ENCODE measurements at places on chromosomes 3 and 15.

DNA sequence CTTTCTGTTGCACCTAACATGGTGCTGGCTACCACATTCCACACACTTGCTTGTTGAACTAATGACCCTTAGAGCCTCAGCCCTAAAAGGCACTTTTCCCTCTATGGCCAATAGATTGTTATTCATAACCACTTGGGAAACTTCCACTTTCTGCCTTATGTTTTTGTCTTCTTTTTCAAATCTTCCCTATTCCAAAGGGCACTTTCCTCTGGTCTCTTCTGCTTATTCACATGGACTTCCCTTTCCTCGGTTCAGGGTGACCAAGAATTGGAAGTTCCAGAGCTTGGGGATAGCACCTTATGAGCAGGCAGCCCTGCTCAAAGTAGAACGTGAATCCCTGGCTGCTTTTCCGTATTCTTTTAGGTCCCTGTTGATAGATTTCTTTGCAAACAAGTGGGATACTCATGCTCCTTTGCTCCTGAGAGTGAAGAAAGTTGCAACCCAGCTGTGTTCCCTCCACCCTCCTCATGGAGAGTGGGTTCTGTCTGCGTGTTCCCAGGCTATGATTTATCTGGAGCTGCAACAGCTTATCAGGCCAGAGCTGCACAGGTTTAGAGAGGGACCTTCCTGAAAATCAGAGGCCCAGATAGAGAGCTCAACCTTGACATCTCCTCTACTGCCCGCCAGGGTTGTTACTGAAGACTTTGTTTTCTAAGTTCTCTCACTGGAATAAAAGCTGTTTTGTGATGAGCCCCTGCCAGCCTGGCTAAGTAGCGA lies 58.8 kb upstream of the MYZAP start:
- no peak for DNase-seq

DNA sequence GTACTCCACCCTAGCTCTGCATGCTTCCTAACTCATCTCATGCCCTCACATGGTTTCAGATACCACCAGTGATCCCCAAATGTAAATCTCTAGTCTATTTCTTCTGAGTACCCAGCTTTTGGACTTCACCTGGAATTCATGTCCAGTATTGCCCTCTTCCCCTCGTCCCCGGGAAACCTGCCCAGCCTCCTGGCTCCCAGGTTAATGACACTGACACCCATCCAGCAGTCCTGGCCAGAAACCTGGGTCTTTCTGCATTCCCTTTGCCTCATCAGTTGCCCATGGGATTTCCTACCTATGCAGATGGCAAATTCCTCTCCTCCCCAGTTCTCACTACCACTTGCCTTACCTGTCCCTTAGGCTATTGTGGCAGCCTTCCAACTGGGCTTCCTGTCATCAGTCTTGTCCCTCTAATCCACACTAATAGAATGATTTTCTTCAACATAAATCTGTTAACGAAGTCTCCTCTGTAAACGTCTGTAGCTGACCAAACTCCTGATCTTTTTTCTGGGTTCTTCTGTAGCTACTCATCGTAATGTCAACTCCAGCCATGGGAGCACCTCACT lies 15.3 kb upstream of the MYLK start:
- DNase-seq = no peak

GRCh38 chr3:143206955-143207337 lies 87.4 kb downstream of the CHST2 start:
- DNase-seq = no peak

GRCh38 chr3:36734742-36735141 lies 29.6 kb downstream of the DCLK3 start:
- DNase-seq = no peak

GRCh38 chr3:61824553-61825135 lies 263.3 kb downstream of the PTPRG start:
- no peak for DNase-seq

DNA sequence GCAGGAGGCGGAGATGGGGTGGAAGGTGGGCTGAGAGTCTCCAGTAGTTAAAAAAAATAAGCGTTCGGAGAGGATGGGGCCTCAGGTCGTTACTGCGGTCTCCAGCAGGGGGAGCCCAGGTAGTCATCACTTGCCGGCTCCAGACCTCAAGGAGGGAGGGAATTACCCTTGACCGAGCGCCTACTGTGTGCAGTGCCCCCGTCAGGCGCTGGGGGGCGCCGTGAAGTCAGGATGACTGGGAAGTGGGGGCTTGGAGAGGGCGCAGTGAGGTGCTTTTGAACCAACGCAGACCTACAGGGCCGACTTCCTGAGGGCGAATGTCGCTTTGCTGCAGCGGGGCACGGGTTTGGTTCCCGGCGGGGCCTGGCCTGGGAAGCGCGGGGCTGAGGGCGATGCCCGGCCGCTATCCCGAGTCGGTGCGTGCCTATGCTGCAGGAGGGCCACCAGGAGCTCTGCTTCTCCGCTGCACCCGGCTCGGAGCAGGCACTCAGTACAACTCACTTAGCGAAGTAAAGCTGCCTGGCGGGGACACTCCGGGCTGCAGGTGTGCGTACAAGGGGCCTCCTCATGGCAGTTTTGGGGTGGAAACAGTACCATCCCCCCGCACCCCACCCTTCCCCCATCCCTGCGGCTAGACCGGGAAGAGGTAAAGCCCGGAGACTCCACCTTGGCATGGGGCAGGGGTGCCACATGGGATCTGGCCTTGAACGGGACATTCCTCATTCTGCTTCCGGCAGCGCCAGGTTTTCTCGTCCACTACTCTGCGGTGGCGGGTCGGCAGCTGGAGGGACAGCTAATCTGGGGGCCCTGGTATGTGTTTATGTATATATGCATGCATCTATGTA lies 79.8 kb downstream of the RHCG start:
- DNase-seq = peak; percentile 24

DNA sequence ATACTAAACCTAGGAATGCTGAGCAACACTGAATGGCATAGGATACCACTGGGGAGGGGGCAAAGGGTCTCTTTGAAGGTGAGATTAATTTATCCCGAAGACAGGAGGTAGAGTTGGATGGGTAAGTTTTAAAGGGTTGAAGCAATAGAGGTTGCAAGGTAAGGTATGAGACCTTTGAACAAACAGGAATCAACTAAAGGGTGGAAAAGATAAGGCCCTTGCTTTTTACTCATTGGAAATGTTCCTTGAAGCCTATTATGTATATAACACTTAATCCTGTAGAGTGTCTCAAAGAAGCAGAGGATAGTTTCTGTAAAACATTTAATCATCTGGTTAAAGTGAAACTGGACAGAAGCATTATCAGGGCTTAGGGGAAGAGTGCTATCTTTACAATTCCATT lies 5.7 kb downstream of the ABHD5 start:
- DNase-seq = no peak

DNA sequence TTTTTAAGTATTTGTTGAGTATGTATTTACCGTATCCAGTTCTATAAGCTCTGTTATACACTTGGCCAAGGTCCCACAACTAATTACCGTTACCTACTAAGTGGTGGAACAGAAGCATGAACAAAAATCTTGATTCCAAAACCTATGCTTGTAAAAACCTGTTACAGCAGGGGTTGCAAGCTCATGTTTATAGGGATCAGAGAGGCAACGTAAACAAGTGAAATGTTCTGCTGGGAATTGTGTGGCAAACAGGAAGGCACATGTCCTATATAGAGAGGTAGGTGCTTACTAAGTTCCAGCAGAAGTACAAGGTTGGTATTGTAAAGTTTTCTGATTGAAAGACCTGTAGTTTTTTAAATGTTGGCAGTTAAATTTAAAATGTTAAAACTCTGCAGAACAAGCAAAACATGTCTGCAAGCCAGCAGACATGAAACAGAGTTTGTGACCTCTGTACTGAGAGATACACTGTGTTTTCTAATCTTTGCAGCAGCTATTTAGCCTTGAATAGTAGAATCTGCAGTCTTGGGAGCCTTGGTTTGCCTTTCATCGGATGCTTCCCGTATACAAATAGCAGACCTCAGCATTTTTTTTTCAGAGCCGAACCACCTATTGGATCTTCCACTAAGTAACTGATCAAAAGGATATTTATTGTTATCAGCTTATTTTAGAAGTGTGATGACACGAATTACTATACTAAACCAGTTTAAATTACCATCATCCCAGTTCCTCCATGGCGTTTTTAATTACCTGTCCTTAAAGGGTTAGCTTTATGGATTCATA lies 11.4 kb downstream of the IREB2 start:
- no peak for DNase-seq

- no peak for DNase-seq
Observed at GRCh38 chr3:113575206-113575605, 42.9 kb downstream of the SIDT1 start.

DNA sequence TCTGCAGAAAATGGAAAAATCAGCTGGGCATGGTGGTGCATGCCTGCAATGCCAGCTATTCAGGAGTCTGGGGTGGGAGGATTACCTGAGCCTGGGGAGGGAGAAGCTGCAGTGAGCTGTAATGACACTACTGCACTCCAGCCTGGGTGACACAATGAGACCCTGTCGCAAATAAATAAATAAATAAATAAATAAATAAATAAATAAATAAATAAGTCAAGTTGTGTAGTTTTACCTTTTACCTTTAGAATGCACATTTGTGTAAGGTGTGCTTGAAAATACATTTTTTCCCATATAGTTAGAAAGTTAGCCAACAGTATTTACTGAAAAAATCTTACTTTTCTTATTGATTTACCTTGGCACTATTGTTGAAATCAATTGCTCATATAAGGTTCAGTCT lies 515.6 kb downstream of the NAALADL2 start:
- no peak for DNase-seq

DNA sequence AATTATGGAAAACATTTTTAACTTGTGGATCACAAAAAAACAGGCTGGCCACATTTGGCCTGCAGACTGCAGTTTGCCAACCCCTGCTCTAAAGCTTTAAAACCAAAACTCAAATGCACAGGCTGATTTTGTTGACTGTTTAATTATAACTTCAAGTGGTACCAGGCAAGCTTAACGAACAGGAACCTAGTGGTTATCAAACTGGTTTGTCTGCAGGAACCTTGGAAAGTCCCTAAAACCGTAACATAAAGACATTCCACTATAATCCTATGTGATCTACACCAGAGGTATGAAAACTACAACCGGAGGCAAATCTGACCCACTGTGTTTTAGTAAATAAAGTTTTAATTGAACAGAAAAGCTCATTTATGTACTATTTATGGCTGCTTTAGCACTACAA lies 52.4 kb downstream of the TBL1XR1 start:
- no peak for DNase-seq

DNA sequence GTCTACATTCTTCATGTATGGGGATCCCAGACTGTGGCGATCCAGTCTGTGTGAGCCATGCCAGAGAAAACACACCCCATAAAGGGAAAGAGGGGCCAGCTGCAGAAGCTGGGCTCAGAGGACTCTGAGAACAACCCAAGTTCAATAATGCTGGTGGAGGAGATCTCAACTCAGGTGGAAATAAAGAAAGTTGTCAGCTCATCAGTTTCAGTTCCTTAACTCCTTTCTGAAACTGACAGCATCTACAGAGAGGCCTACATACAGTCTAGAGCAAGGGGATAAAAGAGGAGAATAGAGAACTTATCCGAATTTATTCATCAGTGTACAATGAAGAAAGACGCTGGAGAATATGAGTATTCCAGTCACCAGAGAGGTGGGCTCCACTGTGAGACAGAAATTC lies 77.0 kb downstream of the NTRK3 start:
- no peak for DNase-seq

- DNase-seq = peak; percentile 77
Observed at GRCh38 chr3:116770815-116771450, 61.4 kb downstream of the TUSC7 start.

GRCh38 chr3:178404961-178405360 lies 131.3 kb upstream of the KCNMB2 start:
- DNase-seq = no peak

GRCh38 chr3:38460377-38461270 lies 6.9 kb downstream of the ACVR2B start:
- no peak for DNase-seq

- no peak for DNase-seq
Observed at GRCh38 chr3:138367911-138368310, 19.5 kb downstream of the MRAS start.

- peak; percentile 75 for DNase-seq
Observed at GRCh38 chr3:172103724-172104123, 64.3 kb downstream of the FNDC3B start.

DNA sequence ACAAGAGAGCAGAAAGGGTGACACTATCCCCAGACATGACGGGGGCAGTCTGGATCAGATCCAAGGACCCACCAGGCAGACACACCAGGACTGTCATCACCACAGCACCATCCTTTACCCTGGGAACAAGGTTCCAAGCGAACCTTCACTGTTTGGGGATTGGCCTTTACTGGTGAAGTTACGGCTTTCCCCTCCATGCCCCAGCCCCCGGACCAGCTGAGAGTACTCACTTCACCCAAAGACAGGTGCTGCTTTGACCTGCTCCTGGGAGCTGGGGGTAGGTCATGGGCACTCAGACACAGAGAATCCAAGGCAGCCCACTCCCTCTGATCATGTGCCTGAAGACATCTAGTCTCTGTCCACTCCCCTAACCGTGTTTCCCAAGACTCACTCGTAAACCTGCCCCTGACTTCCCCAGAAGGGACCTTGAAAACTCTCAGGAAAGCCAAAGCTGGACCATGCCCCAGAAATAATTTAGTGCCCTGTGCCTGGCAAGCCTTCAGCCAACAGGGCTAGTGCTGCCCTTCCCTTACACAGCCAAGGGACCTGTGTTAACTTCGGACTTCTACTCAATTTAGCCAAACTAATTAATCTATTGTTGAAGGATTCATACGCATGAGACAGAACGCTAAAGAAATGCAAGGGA lies 2.8 kb downstream of the RRP9 start:
- no peak for DNase-seq
